KG1 (cell line): ENCODE measurements at places on chromosomes 12 and 14.

DNA sequence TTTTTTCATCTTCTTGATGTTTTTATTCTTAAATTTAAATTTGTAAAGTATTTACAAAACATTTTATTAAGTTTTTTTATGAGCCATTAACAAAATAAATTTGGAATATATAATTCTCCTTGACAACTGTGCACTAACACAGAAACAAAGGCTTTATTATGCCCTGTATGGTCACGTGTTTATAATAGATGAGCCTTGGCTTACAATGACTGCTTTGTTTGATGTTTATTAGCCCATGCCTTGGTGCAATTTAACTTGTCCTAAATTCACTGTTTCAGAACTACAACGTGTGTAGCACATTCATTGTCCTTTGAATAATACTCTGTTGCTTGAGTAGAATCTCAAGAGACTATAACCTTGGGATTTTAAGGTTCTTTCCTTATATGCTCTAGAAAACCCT, 59.8 kb downstream of the CNTN1 start:
- no peak for DNase-seq

- no peak for DNase-seq
These were observed 924.8 kb downstream of the NRXN3 start for GRCh38 chr14:79094951-79095350.

- DNase-seq = no peak
These were observed 12.2 kb downstream of the DEGS2 start for GRCh38 chr14:100147181-100147631.

DNA sequence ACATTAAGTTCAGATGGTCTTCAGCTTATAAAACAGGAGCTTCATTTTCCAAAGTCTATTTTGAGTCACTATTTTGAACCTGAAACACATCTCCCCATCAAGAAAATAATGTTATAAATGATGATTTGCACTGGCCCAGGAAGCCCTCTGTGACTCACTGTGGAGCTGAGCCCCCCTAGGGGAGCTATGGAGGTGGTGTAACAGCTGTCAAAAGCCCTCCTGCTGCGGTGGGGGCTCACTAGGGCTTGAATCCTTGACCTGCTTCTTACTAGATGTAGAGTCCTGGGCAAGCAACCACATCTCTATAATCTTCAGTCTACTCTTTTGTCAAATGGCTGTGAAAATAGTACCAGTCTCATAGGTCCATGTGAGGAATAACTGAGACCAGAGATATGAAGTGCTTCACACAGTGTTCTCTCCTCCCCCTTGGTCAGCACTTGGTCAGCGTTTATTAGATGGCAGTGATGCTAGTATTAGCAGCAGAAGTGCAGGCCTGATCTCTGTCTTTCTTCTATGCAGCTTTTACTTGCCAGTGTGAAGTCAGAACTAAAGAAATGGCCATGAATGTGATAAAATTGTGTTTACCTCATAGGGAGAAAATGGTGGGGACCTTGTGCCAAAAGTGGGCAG, 83.4 kb downstream of the RTN1 start:
- DNase-seq = no peak

- DNase-seq = no peak
These were observed 49.4 kb downstream of the SLC15A5 start for GRCh38 chr12:16228067-16228466.

GRCh38 chr12:127373559-127373958, 893.4 kb upstream of the TMEM132C start:
- no peak for DNase-seq

DNA sequence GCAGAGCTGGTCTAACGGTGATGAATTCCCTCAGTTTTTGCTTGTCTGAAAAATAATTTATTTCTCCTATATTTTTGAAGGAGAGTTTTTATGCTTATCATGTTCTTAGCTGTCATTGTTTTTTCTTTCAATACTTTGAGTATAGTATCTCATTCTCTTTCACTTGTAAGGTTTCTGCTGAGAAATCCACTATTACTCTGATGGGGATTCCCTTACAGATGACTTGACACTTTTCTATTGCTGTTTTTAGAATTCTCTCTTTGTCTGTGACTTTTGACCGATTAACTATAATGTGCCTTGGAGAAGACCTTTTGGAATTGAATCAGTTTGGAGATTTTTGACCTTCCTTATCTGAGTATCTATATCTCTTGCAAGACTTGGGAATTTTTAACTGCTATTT, 139.6 kb downstream of the PRKD1 start:
- DNase-seq = no peak

GRCh38 chr12:31224768-31225448, 101.0 kb downstream of the SINHCAF start:
- DNase-seq = no peak

DNA sequence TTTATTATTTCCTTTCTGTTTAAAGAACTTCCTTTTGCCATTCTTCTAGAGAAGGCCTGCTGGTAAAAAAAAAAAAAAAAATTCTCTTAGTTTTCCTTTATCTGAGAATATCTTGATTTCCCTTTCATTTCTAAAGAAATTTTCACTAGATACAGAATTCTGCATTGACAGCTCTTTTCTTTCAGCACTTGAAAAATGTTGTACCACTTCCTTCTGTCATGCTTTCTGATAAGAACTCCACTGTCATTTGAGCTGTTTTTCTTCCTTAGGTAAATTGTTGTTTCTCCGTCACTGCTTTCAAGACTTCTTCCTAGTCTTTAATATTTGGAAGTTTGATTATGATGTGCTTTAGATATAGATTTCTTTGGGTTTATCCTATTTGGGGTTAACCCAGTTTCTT, 113.6 kb upstream of the BTG1 start:
- no peak for DNase-seq

- no peak for DNase-seq
These were observed 8.1 kb upstream of the MSI1 start for GRCh38 chr12:120376934-120377572.

DNA sequence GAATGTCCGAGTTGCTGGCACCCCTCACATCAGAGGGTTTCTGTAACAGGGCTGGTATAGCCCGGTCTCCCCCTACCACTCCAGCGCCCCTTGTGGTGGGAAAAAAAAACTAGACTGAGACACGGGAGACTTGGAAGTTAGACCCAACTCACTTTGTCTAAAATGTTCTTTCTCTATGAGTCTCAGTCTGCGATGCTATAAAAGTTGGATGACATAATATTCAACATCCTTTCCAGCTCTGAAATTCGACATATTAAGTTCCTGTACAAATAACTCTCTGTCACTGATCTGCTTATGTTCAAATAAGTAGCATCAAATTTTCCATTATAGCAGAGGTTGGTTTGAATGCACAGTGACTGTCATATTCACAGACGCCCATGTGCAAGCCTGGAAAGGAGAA, 25.7 kb upstream of the TC2N start:
- DNase-seq = no peak

DNA sequence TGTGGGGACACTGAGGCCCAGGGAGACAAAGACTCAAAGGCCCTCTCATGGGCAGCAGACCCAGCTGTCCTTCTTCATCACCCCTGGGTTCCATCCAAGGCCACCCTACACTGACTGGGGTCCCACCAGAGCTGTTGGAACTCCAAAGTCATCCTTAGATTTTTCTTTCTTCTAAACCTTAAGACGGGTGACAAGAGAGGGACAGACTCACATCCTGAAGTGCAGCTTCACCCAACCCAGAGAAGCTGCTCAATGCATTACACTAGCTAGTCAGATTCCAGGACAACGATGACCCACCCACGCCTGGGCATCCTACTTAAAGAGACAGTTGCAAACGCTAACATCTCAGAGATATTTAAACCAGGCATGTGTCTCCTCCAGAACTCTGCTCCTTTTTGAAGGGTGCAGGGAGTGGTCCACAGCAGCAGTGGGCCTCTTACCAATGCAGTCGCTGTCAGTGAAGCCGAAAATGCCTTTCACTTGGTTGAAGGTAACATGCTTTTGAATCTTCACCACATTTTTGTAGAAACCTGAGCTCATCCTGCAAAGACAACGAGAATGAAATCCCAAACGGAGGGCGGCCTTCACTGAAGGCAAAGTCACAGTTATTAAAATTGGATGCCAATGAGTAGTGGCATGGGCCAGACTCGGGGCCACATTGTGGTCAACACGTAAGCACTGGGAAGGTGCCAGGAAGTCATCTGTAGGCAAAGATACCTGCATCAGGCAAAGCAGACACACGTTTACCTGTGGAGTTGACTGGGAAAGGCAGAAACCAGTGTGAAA, 23.4 kb downstream of the SLC25A47 start:
- DNase-seq = no peak

DNA sequence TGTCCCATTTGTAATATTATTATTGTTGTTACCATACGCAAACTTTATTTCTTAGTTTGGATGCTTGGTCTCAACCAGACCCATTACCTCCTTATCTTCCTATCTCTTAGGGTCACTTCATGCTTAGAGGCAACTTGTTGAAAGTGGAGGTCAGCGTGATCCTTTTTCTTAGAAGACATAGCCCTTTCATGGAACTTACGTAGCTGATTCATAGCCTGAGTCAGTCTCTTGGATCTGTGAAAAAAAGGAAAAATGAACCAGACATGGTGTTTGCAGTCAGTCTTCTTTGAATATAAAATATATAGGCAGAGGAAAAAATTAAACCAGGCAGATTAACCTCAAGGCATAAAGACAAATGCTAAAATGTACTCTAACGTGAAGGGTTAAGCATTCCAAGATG, 613.7 kb downstream of the DIO2 start:
- no peak for DNase-seq

DNA sequence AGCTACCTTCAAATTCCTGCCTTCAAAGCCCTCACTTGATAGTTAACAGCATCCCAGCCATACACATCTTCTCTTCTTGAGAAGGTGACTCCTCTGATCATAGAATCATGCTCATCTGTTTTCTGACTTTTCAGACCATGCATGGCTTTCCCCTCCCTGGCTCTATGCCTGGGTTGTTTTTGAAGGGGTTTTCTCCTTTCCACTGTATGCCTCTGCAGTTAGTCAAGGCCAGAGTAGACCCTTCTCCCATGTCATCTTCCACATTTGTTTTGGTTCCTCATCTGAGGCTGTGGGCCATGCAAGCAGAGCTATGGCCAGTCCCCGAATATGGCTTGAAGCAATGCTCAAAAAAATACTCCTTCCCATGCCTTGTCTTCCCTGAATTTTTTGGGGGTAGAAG, 14.3 kb upstream of the MCRS1 start:
- DNase-seq = no peak

DNA sequence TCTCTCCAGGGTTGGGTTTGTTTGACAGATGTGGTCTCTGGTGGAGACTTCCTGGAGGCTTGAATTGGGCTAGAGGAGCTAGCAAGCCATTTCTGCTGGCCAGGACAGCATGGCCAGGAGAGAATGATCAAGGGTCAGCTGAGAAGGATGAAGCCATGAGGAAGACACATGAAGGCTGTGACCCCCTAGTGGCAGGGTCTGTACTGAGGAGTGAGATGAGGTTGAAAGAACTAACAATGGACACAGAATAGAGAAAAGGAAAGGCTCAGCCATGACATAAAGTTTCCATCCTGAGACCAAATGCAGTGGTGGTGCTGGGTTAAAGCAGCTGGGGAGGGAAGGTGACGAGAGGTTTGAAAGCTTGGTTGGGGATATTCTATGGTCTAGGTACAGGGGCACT, 89.9 kb downstream of the NT5DC3 start:
- DNase-seq = no peak

DNA sequence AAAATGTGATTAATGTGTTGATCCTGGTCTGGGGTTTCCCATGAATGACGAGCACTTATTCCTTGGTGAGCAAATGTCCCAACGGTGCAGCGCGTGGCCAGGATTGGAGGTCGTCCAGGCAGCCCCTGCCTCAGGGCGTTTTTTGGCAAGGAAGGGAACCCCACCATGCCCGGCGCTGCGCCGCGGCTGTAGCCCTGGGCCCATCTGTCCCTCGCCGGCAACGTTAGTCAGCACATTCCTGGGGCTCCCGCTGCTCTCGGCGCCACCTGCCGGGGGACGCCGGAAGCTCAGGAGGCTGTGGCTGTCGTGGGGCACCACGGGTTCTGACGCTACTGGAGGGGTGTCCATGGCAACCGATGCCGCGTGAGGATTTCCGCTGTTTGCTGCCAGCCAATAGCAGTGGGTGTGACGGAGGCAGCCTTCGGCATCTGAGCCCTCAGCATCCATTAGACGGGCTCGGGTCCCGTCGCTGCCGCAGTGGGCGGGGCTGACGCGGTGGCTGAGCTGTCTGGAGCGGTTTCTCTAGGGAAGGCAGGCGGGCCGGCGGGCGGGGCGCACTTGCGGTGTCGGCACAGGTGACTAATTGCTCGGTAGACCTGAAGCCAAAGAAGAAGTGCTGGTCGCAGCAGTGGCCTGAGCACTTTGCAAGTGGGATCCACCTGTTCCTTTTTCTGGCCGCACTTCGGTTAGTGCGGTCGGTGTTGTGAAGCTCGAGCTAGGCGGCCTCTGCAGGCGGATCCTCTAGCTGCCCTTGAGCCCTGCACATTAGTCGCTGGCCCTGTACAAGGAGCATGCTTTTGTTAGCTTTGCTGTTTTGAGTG, 29.5 kb downstream of the RAB35 start:
- DNase-seq = peak; percentile 93

DNA sequence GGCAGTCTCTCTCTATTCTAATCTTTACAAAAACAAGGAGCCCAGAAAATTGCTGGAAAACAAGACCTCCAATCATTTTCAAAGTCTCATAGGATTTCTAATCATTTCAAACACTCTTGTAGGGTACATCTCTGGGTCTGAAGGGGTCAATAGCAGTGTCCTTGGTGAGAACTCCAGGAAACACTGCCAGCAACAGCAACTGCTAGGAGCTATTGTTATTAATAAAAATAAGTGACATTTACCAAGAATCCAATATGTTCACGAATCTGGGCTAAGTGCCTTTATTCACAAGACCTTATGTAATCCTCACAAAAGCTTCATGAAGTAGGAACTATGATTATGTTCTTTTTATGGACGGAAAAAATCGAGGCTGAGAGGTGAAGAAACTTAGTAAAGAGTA, 72.8 kb downstream of the TTC7B start:
- DNase-seq = no peak

- peak; percentile 59 for DNase-seq
These were observed at the start of gene PPP2R5C for GRCh38 chr14:101761032-101761880. PPP2R5C (plus strand) TSS chr14:101761709; CDS start chr14:101761894, 185 bp downstream.

DNA sequence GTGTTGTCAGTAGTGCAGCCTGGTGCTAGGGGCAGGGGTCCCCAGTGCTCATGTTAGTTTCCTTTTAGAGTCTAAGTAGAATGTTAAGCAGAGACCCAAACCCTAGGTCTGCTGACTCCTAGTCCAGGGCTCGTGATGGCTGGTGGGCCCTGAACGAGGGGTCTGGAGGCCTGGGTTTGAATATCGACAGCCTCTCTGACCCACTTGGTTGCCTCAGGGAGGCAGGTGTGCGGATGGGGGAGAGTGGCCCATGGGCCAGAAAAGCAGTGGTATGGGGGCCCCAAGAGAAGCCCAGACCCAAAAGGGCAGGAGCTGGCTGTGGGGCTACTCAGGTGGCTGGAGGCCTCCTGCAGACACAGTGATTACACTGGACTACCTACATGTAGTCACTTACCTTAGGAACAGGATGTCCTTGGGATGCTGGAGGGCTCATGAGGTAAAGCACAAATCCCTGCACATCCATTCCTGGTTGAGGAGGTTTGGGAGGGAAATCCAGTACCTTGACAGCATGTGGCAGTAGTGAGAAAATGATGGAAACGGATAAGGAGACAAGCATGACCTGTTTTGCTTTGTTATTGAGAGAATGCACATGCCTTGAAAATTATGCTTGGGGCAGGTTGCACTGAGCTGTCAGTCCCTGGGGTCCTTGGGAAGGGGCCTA, 1.7 kb upstream of the SLC25A29 start:
- no peak for DNase-seq

GRCh38 chr12:85155791-85156190, 119.6 kb downstream of the LRRIQ1 start:
- DNase-seq = no peak
